ENCODE measurements at places on chromosomes 2 and 18.

DNA sequence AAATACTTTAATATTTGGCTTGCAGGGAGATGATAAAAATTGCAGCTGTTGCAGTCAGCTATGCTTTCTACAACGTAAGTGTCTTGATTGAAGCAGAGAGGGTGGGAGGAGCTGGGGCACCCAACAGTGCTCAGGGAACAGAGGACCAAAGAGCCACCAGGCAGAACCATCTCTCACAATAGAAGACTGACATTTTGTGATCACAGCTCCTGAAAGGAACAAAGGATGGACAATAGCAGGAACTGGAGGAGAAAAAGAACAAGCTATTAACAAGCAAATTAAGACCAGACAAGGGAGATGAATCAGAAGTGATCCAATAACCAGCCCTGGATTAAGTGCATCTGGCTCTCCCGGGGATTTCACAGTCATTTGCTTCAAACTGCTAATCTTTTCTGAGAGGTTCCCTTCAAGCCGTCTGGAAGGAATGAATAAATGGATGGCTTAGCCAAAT is 65.7 kb upstream of the SMAD2 start:
- DNase-seq = no peak

DNA sequence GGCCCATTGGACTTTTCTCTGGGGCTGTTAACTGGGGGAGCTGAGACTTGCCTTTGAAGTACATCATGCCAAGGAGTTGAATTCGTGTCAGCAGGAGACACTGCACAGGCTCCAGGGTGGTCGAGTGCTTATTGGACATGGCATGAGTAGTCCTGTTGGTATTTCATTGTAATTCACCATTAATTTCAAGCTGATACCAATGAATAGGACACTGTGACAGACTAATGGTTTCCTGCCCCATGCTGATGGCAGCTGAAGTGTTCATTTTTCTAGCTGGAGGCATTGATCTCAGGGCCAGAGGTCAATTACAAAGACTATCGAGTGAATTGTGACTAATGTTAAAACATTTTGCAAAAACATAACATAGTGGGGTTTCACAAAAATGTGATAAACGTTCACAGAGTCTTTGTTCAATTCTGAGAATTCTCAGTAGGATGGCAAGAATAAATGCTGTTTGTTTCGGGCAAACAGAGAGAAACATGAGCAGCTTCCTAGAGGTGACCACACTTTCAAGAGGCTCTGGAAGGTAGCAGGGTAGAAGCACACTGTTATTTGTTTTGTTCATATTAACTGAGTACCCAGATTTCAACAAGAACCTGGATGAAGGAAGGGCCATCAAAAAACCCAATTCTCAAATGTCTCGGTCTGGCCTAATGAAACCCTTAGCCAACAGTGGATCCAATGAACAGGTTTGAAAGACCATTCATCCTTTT is 90.6 kb upstream of the ARL4C start:
- no peak for DNase-seq

- no peak for DNase-seq
Observed at GRCh38 chr18:22324191-22325131, 93.3 kb downstream of the CTAGE1 start.

DNA sequence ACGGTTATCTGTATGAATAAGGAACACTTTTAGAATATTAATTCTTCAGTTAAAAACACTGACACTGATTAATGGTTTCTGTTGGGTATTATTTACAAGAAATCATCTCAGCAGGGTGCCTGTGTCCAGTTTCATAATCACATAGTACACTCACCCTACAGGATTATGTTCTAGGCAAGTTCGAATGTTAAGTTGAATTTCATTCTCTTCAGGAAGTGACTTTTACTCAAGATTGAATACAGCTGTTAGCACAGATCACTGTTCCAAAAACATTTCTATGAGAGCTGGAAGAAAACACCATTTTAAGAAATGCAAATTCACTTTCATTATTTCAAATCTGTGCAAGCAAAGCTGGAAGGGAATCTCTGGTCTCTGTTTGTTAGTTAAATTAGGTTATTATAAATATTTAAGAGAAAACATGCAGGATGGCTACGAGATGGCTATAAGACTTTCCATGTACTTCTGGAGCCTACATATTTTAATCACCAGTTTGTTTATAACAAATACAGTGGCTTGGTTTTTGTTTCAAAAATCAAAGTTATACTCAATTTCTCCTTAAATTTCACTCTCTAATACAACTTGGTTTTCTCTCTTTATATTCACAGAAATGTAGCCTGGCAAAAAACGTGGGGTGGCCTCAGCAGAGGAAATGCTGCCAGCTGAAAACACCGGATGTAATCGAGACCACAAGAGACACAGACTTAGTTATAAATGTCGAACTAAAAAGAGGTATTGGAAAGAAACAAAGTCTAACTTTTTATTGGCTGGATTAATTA is 65.8 kb downstream of the RBMS1 start:
- DNase-seq = peak; percentile 63

- DNase-seq = no peak
Observed at GRCh38 chr18:46009125-46009840, 42.2 kb upstream of the EPG5 start.

GRCh38 chr2:130864830-130865800 is 28.4 kb downstream of the ARHGEF4 start:
- no peak for DNase-seq

DNA sequence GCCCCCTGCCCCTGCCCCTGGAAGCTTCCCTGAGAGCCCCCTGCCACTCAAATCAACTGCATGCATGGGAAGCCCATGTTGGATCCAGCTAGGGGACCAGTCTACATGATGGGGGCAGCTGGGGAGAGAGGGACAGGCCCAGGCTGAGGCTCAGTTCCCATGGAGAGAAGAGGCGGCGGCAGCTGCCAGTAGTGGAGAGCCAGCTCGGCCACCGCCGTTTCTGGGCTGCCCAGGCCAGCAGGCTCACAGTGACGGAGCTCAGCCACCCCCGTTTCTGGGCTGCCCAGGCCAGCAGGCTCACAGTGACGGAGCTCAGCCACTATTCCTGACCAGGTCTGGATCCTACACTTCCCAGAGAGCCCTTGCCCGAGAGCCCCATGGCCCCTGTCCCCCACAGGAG is 3.6 kb downstream of the MAB21L4 start:
- no peak for DNase-seq

GRCh38 chr2:53600815-53601214 is 166.8 kb upstream of the CHAC2 start:
- no peak for DNase-seq

DNA sequence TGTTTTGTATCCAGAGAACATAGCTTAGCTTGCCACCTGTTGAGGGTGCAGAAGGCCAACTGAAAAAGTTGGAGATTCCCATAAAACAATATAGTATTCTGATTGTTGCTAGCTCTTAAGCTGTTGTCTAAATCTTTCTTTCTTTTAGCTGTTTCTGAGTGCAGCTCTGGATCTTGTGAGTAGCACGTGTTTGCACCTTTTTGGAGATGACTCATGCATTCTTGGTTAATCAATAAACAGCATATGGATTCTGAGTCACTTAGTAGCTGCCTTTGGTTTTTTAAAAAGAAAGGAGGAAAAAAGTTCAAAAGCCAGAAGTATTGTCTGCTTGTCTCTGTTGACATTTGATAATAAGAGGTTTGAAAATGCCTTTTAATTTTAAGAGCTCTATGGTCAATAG is 483.0 kb upstream of the FSIP2 start:
- no peak for DNase-seq

- no peak for DNase-seq
Observed at GRCh38 chr2:144495227-144496091, 24.5 kb downstream of the ZEB2 start.

- peak; percentile 41 for DNase-seq
Observed at GRCh38 chr2:714005-714741, 37.0 kb upstream of the TMEM18 start.

GRCh38 chr2:27875089-27875881 is 14.9 kb downstream of the RBKS start:
- no peak for DNase-seq

DNA sequence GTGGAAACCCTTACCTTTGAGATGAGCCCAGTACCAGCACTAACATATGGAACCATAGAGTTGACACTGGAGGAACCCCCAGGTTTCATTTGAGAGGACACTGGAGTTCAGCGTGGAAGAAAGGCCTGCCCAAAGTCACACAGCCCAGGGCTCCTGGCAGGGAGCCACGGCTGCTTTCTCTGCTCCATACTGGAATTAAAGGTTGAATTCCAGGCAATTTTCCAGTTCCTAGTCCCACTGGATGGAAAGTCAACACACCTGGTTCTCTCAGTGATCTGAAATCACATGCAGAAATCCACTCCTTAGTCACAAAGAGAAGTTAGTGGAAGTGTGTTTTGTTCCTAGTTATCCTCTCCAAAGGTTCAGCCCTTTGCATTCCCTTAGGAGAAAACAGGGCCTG is 336.1 kb upstream of the SKOR2 start:
- DNase-seq = no peak

DNA sequence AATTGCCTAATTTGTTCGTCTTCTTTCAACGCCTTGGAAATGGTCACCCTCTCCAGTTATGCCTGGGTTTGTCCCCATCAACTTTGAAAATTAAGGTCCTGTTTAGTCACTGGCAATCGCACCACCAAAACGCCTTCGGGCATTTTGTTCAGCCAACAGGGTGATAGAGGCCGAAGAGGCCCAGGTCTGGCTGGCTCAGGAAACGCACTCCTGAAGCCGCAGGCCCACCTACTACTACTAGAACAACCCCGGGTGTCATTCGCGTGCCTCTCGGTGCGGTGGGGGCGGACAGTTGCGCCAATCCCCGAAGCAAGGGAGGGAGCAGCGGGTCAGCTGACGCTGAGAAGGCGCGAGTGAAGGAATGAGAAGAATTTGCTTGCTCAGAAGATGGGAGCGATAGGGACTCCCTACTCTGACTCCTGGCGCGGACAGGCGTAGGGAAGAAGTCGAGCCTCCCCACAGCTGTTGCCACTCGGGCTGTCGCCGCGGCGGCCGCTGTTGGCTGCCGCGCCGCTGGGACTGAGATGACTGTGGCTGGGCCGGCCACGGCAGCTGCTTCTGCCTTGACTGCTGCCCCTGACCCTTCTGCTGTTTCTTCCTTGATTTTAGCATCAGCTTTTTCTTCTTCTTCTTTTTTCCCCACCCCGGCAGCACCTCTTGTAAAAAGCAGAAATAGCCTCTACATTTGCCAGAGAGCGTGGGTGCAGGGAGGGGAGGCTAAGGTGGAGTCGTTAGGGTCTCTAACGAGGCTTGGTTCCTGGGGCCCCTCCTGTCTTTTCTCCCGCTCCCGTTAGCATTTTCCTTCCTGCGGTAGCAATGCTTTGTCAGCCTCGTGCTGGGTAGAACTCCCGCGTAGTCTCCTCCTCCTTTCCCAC is 387.6 kb downstream of the FIGN start:
- no peak for DNase-seq

- peak; percentile 25 for DNase-seq
Observed at GRCh38 chr18:49041435-49042245, 90.9 kb upstream of the SMAD7 start.

- no peak for DNase-seq
Observed at GRCh38 chr2:25414781-25415180, 73.1 kb upstream of the DNMT3A start.

- DNase-seq = no peak
Observed at GRCh38 chr2:14806613-14807012, 174.1 kb downstream of the LRATD1 start.

- peak; percentile 76 for DNase-seq
Observed at GRCh38 chr2:230781130-230781797, 68.6 kb downstream of the CAB39 start.

DNA sequence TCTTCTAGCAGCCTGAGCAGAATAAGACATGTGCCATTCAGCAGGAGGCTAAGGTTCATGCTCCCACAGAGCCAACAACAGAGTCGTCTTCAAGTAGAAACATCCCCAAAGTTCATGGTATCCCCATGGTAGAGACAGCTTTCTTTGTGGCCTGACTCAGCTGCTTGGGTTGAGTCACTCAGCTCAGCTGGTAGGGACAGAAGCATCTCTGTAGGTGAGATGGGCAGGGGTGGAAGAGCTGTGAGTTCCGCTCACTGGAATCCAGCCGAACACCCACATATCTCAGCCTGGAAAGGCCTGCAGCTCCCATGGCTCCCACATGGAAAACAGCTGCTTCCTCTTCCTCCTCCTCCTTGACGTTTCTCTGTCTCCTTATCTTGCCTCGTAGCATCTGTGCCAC is 792.7 kb downstream of the RNF144A start:
- DNase-seq = no peak

DNA sequence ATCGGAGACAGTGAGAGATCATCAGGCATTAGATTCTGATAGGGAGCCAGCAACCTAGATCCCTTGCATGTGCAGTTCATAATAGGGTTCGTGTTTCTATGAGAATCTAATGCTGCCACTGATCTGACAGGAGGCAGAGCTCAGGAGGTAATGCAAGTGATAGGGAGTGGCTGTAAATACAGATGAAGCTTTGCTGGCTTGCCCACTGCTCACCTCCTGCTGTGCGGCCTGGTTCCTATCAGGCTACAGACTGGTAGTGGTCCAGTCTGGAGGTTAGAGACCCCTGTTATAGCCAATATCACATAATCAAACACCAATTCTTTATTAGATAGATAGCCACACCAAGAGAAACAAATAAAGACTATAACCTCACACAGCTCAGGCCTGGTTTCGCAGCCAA is 51.0 kb upstream of the NBEAL1 start:
- no peak for DNase-seq

GRCh38 chr2:181188605-181189004 is 208.2 kb downstream of the UBE2E3 start:
- DNase-seq = no peak

DNA sequence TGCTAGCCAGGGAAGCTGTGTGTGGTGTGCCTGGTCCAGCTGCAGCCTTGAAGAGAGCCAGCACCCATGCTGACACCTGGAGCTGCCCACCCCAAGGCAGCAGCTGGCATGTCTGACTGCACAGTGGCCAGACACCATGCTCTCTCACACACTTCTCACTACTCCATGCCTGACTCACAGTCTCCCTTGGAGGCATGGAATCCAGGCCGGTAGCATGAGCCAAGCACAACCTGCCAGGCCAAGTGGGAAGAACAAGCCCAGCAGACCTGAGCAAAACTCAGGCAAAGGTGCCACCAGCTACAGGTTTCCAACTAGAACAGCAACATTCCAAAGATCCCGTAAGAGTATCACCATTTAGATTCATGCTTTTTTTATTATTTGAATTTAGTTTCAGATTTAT is 625.3 kb upstream of the LRRTM4 start:
- no peak for DNase-seq

DNA sequence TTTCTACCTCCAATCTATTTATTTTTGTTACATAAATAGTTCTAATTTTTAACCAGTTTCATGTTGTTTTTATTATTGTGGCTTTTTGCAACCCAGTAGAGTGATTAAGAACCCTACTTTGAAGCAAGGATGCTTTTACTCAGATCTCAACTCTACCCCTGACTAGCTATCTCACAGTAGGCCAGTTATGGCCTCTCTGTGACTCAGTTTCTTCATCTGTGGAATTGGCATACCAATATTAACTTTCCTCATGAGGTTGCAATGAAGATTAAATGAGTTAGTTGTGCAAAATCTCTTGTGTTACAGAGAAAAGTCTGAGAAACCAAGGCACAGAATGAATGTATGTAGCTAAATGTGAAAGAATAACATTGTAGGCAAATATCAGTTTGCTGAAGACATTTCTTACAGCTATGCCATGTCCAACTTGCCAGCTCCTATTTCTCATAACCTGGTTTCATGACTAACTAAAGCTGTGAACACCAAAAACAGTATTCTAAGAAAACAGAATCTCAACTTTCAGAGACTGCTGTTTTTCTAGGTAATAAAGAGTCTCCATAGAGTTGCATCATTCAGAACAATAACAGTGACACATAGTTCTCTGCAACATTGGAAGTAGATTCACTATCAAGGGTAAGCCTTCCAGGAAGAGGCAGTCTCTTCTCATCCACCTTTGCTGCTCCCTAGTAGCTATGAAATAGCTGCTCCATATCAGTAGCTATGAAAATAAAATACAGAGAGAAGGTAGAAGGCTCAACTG is 33.2 kb upstream of the CYTIP start:
- peak; percentile 87 for DNase-seq
